ENCODE measurements at places on chromosomes 3 and 15.

- DNase-seq: no peak
Observed at GRCh38 chr3:49417516-49418120, 4.7 kb downstream of the AMT start.

DNA sequence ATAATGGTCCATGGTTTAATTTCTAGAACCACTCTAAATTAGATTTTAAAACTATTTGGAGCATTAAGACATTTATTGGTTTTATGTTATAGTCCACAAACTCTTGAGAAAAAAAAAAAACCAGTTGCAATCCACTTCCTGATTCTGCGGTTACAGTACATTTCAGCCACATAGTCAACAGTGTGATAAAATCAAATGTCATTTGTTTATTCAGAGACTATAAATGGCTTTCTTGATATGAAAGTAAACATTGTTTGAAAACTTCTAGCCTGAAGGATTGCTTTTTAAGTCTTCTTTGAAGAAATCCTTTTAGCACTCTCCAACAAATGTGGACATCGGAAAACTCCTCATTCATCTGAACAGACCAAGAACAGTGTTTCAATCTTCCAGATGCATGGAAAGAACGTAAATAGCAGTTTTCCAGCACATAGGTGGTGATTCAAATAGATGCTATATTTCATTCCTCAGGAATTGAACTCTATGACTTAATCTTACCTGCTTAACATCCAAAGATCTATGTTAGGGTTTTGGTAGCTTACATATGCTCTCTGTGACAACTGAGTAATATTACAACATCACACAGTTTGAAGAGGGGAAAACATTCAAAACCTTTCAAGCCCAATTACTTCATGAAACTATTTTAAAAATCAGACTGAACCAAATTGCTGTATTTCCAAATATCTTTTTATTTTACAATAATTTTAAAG lies 87.8 kb upstream of the UBE2E2 start:
- DNase-seq: no peak

GRCh38 chr3:99710094-99710493 lies 71.7 kb downstream of the COL8A1 start:
- DNase-seq: no peak

DNA sequence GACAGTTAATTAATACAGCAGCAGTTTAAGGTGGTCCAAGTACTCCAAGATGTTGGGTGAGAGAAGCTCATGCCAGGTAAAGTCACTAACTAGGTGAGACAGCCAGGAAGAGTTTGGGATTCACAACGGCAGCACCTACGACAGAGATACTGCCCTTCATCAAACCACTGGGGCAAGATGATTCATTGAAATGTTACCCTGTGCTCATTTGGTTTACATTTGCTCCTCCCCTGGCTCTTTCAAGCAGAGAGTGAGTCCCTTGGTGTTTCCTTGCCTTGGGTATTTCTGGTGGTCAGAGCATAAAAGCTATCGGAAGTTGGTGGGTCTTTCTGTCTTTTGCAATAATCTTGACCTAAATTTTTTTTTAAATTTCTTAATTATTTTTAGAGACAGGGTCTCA lies 19.9 kb upstream of the PDE8A start:
- DNase-seq: no peak

DNA sequence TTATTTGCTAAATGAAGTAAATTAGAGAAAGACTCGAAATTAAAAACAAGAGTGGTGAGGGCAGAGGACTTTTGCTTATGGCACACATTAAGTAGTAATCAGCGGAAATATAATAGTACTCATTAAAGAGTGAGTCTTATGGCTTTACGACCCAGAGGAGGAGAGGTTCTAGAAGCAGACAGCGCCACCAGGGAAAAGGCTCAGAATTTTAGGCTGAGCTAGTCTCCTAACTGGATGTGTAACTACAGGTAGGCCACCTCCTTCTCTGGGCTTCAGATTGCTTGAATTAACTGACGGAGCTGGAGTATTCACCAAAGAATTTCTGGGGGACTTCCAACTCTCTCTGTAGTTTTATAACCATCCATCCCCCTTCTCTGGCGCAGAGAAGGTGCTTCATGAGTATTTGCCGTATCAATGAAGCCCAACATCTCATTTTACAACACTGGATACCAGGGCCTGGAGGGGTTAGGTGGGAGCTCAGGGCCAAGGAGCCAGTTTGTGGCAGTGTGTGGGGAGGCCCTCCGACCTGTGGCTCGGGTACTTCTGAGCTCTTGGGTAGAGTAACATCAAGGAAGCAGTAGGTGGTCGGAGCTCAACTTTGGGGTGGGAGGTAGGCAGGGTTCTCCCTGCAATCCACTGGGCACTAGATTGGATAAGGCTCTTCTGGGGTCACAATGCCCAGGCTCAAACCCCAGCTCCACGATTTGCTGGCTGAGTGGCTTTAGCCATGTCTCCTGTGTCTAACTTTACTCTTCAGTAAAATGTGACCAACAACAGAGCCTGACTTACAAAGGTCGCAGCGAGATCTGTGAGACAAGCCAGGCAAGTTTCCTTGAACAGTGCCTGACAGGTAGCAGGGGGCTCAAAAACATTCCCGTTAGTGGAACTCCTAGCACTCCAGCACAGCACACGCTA lies 1.1 kb downstream of the CHCHD4 start:
- DNase-seq: no peak

GRCh38 chr3:168558728-168559411 lies 463.1 kb upstream of the GOLIM4 start:
- DNase-seq: no peak

- DNase-seq: no peak
Observed at GRCh38 chr3:61110576-61110975, 140.7 kb downstream of the FHIT start.

Measured in activated T-helper 2 cell treated with anti-CD3 and anti-CD28 coated beads, Interferon-gamma antibody, Interleukin-2, Interleukin-4, amounts not matched to agents 10 μg/mL and 5 μg/mL and 100 μg/mL, durations not matched to agents 14 hours and 24 hours and 36 hours (primary cell).